ENCODE measurements at places on chromosomes 11 and 22.

DNA sequence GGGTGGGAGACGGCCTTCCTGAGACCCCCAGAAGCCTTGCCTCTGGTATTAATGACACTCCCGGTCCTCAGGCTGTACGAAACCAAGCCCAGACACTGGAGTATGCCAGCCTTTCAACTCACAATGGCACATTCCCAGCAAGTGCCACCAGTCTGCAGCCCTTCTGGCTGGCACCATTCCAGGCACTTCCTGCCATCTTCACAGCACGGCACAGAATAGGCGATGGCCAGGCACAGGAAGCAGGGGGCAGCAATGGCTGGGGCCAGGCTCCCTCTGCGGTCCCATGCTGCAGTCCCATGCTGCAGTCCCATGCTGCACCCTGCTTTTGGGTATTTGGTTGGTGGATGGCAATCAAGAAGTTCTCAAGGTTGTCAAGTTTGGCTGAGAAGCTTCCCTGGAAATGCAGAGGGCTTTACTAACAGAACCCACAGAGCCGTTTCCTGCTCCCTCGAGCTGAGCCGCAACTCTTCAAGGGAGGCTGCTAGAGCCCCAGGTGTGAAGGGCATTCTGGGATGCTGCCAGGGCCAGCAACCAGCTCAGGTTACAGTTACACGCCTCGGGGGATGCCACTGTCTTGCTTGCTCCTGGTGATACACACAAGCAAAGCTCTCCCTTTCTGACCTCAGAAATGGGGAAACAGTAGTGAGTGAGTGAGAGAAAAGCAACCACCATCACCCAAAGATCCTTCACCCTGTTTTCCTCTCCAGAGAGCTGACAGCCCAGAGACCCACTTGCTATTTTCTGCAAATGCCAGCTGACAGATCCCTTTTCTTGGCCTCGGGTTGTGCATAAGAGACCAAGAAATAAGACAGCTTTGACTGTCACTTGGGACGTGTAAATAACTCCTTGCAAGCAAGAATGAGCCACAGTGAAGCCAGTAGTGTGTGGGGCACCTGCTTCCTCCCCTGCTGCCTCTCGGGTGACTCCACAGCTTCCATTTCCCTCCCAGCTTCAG is 23.9 kb downstream of the LRFN4 start:
- no peak for DNase-seq

DNA sequence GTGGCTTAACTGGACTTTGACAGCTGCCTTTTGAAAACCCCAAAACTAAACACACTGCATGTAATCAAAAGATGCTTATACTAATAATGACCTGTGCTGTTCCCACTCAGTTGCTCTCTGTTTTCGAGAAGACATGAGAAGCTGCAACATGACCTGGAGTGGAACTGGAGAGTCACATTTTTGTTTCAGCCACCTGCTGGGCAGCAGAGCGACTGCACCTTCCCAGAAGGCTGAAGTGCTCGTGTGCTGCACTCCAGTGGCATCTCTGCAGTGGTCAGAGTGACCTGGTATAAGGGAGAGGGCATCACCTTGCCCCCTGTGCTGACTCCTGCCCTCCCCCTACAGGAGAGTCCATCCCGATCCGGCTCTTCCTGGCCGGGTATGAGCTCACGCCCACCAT is 8.6 kb downstream of the THYN1 start:
- DNase-seq: peak; percentile 42

GRCh38 chr11:46588131-46588530 is 5.7 kb downstream of the AMBRA1 start:
- no peak for DNase-seq

- no peak for DNase-seq
Observed at GRCh38 chr11:44726283-44727113, at the start of gene TSPAN18. TSS of gene TSPAN18 (plus strand) at chr11:44726962. CDS start at chr11:44906417, 179,455 bp downstream.

DNA sequence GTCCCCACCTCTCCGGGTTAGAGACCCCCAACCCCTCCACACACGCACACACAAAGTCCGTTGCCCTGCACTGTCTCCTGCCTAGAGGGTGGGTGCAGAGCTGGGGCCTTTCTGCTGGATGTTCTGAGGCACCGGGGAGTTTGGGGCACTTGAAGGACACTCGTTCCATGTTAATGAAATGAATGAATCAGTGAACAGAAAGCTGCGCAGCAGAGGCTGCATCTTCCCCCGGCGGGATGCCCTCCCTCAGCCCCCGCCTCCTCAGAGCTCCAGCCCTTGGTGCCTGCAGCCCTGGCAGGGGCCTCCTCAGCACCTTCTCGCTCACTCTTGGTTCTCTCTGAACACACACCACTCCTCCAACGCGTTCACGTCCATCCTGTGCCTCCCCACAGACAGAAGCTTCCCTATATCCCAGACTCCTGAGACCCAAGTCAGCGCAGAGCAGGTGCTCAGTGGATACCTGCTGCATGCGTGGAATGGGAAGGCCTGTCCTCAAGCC is 611.9 kb downstream of the TBC1D22A start:
- no peak for DNase-seq

- peak; percentile 3 for DNase-seq
Observed at GRCh38 chr11:8167796-8168195, 1.0 kb downstream of the RIC3 start.
